Upper lobe of left lung (tissue), 6 donors: ENCODE measurements at places on chromosomes 13 and 19. TPM values are rescaled to one million over a fixed set of nuclear protein-coding genes. Genes with fewer than 3 reads are reported as not detected.
A peak's percentile ranks its signal among the peaks of the same experiment; 100 is the strongest.

GRCh38 chr19:18491995-18492953 is 29.6 kb downstream of the ELL start:
- H3K27me3 ChIP-seq = no peaks in the 10 kb centered on the region
- H3K36me3 ChIP-seq = no peaks in the 10 kb centered on the region
- H3K27ac ChIP-seq = no peak overlapping the region
- no peak for DNase-seq
- H3K4me3 ChIP-seq = no peak overlapping the region

GRCh38 chr13:97249093-97249795 is 27.1 kb downstream of the MBNL2 start:
- no peak overlapping the region for H3K4me3 ChIP-seq
- no peaks in the 10 kb centered on the region for H3K27me3 ChIP-seq
- DNase-seq = no peak
- peak overlapping the region; percentile 41 for H3K27ac ChIP-seq
- peaks cover 44% of the 10 kb centered on the region for H3K4me1 ChIP-seq

DNA sequence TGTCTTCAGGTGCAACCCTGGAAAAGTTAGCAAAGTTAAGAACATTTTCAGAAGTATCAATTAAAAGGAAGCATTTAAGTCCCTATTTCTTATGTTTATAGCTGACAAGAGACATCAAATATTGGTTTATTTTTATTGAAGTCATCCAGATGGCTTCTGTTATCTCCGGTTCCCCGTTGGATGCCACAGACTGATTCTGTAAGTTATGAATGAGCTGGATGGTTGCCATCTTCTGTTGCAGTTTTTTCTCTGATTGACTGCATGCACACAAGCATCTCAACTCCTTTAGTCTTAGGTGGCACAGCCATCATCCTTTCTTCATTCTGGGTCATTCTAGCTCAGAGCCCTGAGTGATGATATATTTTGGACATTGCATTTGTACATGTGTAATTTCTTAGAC is 10.6 kb upstream of the OXGR1 start:
- no peak overlapping the region for H3K27ac ChIP-seq
- H3K27me3 ChIP-seq = no peaks in the 10 kb centered on the region
- H3K4me3 ChIP-seq = no peak overlapping the region
- H3K36me3 ChIP-seq = no peaks in the 10 kb centered on the region

GRCh38 chr13:72504131-72504841 is 223.1 kb downstream of the MZT1 start:
- H3K36me3 ChIP-seq = no peaks in the 10 kb centered on the region
- H3K4me3 ChIP-seq = no peak overlapping the region
- no peak overlapping the region for H3K27ac ChIP-seq
- H3K4me1 ChIP-seq = no peaks in the 10 kb centered on the region
- no peaks in the 10 kb centered on the region for H3K27me3 ChIP-seq

GRCh38 chr13:98813993-98814392 is 61.5 kb upstream of the SLC15A1 start:
- H3K4me1 ChIP-seq = no peaks in the 10 kb centered on the region
- no peak for DNase-seq
- no peak overlapping the region for H3K27ac ChIP-seq
- H3K27me3 ChIP-seq = no peaks in the 10 kb centered on the region
- no peak overlapping the region for H3K4me3 ChIP-seq

DNA sequence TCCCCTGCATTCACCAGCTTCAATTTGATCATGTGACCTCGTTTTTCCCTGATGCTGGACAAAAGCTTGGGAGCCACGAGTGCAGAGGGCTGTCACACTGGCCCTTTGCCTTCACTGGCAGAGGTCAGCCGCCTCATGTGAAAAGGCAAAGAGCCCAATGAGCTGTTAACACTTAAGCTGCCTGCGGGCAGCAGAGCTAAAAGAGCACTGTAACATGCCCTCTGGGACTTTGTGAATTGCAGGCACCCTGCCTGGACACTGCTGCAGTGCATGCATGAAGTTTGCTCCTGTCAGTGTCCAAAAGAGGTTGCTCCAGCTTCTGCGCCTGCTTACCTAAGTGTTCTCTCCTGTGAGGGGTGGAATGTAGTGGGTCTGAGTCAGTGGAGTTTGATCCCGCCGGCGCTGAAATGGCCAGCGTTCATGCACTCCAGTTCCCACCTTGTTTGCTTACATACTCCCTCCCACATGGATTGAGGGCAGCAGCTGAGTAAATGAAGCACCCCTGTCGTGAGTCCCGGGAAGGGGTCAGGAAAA is 193.7 kb downstream of the RFC3 start:
- H3K27me3 ChIP-seq = no peaks in the 10 kb centered on the region
- H3K4me3 ChIP-seq = no peak overlapping the region
- no peak overlapping the region for H3K27ac ChIP-seq
- no peak for DNase-seq
- H3K4me1 ChIP-seq = no peaks in the 10 kb centered on the region
- H3K36me3 ChIP-seq = no peaks in the 10 kb centered on the region

GRCh38 chr19:40300668-40301067 is 15.5 kb upstream of the AKT2 start:
- peaks cover 5% of the 10 kb centered on the region for H3K4me1 ChIP-seq
- H3K27me3 ChIP-seq = no peaks in the 10 kb centered on the region
- no peak for DNase-seq

DNA sequence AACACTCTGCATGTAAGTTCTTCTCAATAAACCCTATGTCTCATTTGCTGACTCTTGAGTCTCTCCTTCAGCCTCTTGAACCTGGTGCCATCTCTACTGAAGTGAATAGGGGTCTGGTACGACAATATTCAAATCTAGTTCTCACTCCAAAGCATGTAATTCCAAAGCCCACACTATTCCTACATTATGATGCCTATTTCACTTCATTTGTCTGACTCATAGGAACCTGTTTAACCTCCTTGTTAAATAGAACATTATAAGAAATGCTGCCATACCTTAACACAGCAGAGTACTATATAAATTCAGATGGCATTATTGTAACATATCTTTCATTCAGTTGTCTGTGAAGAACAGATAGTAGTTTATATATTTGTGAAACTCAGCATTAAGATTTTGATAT is 67.1 kb downstream of the STARD13 start:
- no peak for DNase-seq
- H3K27ac ChIP-seq = peak overlapping the region; percentile 78
- H3K4me3 ChIP-seq = no peak overlapping the region

GRCh38 chr19:55488986-55489710 is 912 bp downstream of the SSC5D start:
- H3K27me3 ChIP-seq = peaks cover 7% of the 10 kb centered on the region
- H3K36me3 ChIP-seq = no peaks in the 10 kb centered on the region
- H3K4me3 ChIP-seq = no peak overlapping the region
- H3K27ac ChIP-seq = no peak overlapping the region
- H3K4me1 ChIP-seq = peaks cover 33% of the 10 kb centered on the region

- H3K4me1 ChIP-seq = no peaks in the 10 kb centered on the region
- no peaks in the 10 kb centered on the region for H3K27me3 ChIP-seq
- DNase-seq = no peak
These were observed 11.1 kb upstream of the SERP2 start for GRCh38 chr13:44362394-44363040.

- no peaks in the 10 kb centered on the region for H3K27me3 ChIP-seq
- H3K4me3 ChIP-seq = no peak overlapping the region
- no peak for DNase-seq
- no peak overlapping the region for H3K27ac ChIP-seq
These were observed 388.4 kb downstream of the NDFIP2 start for GRCh38 chr13:79869326-79869725.

DNA sequence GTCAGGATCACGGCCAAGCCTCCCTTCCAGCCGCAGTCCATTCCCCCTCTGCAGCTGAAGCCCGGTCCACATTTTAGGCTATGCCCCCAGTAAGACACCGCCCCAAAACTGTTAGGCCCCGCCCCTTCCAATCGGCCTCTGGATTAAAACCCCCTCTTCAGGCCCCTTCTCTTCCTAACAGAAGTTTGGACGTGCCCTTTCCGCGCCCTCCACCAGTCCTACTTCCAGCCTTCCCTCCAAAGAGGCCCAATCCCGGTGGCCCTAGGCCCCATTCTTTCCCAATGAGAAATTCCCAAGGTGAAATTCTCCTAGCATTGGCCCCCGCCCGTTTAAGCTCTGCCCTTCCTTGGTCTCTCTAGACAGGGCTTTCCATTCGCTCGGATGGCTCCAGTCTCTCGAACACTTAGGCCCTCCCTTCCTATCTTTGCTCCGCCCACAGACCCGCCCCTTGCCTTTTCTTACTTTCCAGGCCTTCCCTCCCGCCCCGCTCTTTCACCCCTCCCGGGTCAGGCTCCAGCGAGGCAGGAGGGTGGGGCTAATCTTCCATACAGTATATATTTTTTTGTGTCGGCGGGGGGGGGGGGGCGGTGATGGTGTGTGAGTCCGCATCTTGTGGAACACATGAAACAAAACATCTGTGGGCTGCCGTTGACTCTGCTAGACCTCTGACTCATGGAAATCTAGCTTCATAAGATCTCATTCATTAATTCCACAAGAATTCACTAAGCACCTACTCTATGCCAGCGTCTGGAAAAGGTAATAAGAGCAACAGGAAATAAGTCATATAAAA is 13.6 kb downstream of the LTBP4 start:
- no peaks in the 10 kb centered on the region for H3K27me3 ChIP-seq
- peaks cover 3% of the 10 kb centered on the region for H3K36me3 ChIP-seq
- DNase-seq = no peak
- peak overlapping the region; percentile 61 for H3K4me3 ChIP-seq
- H3K4me1 ChIP-seq = peaks cover 30% of the 10 kb centered on the region

GRCh38 chr13:111515635-111516034 is 195.2 kb downstream of the TEX29 start:
- H3K36me3 ChIP-seq = no peaks in the 10 kb centered on the region
- H3K27me3 ChIP-seq = no peaks in the 10 kb centered on the region
- peak; percentile 60 for DNase-seq
- H3K4me1 ChIP-seq = no peaks in the 10 kb centered on the region

GRCh38 chr13:72104656-72105180 is 237.7 kb upstream of the DACH1 start:
- DNase-seq = no peak
- no peak overlapping the region for H3K4me3 ChIP-seq
- H3K4me1 ChIP-seq = no peaks in the 10 kb centered on the region
- no peak overlapping the region for H3K27ac ChIP-seq
- no peaks in the 10 kb centered on the region for H3K36me3 ChIP-seq
- H3K27me3 ChIP-seq = no peaks in the 10 kb centered on the region

DNA sequence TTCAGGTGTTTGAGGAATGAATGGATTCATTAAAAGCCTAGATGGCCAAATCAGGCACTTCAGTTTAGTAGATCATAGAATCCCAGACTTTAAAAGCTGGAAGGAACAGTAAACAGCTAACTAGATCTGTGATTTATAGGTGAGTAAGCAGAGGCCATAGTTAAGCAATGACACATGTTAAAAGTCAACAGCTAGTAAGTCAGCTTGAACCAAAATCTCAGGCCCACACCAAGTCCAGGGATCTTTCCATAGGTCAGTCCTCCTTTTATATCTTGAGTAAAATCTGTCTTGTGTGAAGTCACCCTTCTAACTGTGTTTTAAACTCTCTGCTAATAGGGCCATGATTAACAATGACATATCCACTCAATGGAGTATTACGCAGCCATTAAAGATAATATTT is 275.5 kb upstream of the SOX21 start:
- H3K27ac ChIP-seq = no peak overlapping the region

- no peaks in the 10 kb centered on the region for H3K4me1 ChIP-seq
- no peak for DNase-seq
- no peaks in the 10 kb centered on the region for H3K36me3 ChIP-seq
These were observed 133.0 kb upstream of the FRY start for GRCh38 chr13:31898378-31899071.

DNA sequence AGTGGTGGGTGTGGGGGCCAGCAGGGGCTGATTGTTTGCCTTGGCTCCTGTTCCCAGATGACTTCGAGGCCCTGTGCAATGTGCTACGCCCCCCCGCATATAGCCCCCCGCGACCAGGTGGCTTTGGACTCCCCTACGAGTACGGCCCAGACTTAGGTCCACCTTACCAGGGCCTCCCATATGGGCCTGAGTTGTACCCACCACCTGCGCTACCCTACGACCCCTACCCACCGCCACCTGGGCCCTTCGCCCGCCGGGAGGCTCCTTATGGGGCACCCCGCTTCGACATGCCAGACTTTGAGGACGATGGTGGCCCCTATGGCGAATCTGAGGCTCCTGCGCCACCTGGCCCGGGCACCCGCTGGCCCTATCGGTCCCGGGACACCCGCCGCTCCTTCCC is 25.7 kb downstream of the LTBP4 start:
- H3K27ac ChIP-seq = no peak overlapping the region
- no peak for DNase-seq
- H3K36me3 ChIP-seq = peaks cover 32% of the 10 kb centered on the region
- no peaks in the 10 kb centered on the region for H3K27me3 ChIP-seq
- H3K4me3 ChIP-seq = no peak overlapping the region
- no peaks in the 10 kb centered on the region for H3K4me1 ChIP-seq

Gene ZNF430
- total RNA-seq = 7.9 TPM

Gene IFI30
- 305 TPM for total RNA-seq

Gene OLFM4
- 2.1 TPM for total RNA-seq

Gene MISP
- 37.2 TPM for total RNA-seq

Gene AP1M2
- total RNA-seq = 63.1 TPM

Gene TEX26
- total RNA-seq = 8.3 TPM
